Mucosa of descending colon (tissue), 3 donors: ENCODE measurements at places on chromosomes 5 and 9. TPM values are rescaled to one million over a fixed set of nuclear protein-coding genes. Genes with fewer than 3 reads are reported as not detected.

The IL3 gene
- not detected for total RNA-seq

The SV2C gene
- total RNA-seq, result 0.58 TPM

The ZDHHC12 gene
- 76.8 TPM for total RNA-seq

The NRARP gene
- 61.4 TPM for total RNA-seq

The PCDHB13 gene
- 1.2 TPM for total RNA-seq

The IL9 gene
- total RNA-seq, result not detected

The FOXD4L6 gene
- not detected for total RNA-seq

The PDLIM4 gene
- 5.1 TPM for total RNA-seq

The TTC23L gene
- 0.29 TPM for total RNA-seq
